ENCODE measurements at places on chromosomes 2 and 18. TPM values are rescaled to one million over a fixed set of nuclear protein-coding genes. Genes with fewer than 3 reads are reported as not detected.

CRYGC gene
- not detected for total RNA-seq

ATP6V1B1 gene
- total RNA-seq, result 1.8 TPM

SCN7A gene
- total RNA-seq, result not detected

STK25 gene
- total RNA-seq, result 81.1 TPM

SOX11 gene
- total RNA-seq, result not detected

CDH2 gene
- total RNA-seq, result 39.4 TPM

IGFBP5 gene
- 0.23 TPM for total RNA-seq

GPBAR1 gene
- total RNA-seq, result 0.33 TPM

SOCS6 gene
- 28.2 TPM for total RNA-seq

CCBE1 gene
- total RNA-seq, result 13.2 TPM

RETSAT gene
- total RNA-seq, result 52.7 TPM

PARD6G gene
- total RNA-seq, result 1.8 TPM

CNDP2 gene
- total RNA-seq, result 90.2 TPM

TRAPPC8 gene
- total RNA-seq, result 13.5 TPM

GPR39 gene
- 5.9 TPM for total RNA-seq

ACOXL gene
- total RNA-seq, result not detected

ST8SIA5 gene
- not detected for total RNA-seq

OSBPL6 gene
- 6.8 TPM for total RNA-seq

MYO3B gene
- not detected for total RNA-seq

ARHGAP25 gene
- total RNA-seq, result 0.29 TPM

GRHL1 gene
- 1.5 TPM for total RNA-seq

TUBA3D gene
- 6.8 TPM for total RNA-seq

RESP18 gene
- total RNA-seq, result not detected

FOXI3 gene
- total RNA-seq, result 0.03 TPM

MYCN gene
- not detected for total RNA-seq

DYNAP gene
- not detected for total RNA-seq

KIF1A gene
- total RNA-seq, result 0.84 TPM

GULP1 gene
- 34.9 TPM for total RNA-seq

MLPH gene
- 225 TPM for total RNA-seq

AGXT gene
- total RNA-seq, result not detected

UNC80 gene
- total RNA-seq, result 0.02 TPM

AMER3 gene
- not detected for total RNA-seq

Measured in A549 treated with dexamethasone at 1 μM for 4 hours (cell line).